Fibroblast of the aortic adventitia (primary cell): ENCODE measurements at places on chromosomes 13 and 19. TPM values are rescaled to one million over a fixed set of nuclear protein-coding genes. Genes with fewer than 3 reads are reported as not detected.
A peak's percentile ranks its signal among the peaks of the same experiment; 100 is the strongest.

ZNF730 gene
- 0.16 and 2.3 TPM in 2 replicates for total RNA-seq

LRRC4B gene
- total RNA-seq, result not detected in 2 replicates

CPB2 gene
- total RNA-seq, result not detected in 2 replicates

PRODH2 gene
- total RNA-seq, result not detected in 2 replicates

ZNF729 gene
- total RNA-seq, result not detected in 2 replicates

DNAJC3 gene
- 64.1 and 65.8 TPM in 2 replicates for total RNA-seq

C5AR1 gene
- total RNA-seq, result 0.09 TPM in 1 of 2 replicates, not detected in the other

CBY2 gene
- total RNA-seq, result not detected in 2 replicates

GPR18 gene
- not detected in 2 replicates for total RNA-seq

AP1M2 gene
- not detected in 2 replicates for total RNA-seq

GADD45B gene
- 14.3 and 14.8 TPM in 2 replicates for total RNA-seq

ATXN8OS gene
- not detected in 2 replicates for total RNA-seq

ZNF578 gene
- total RNA-seq, result 2.6 and 3.5 TPM in 2 replicates

DCT gene
- total RNA-seq, result under 0.01 and 1.1 TPM in 2 replicates

DNA sequence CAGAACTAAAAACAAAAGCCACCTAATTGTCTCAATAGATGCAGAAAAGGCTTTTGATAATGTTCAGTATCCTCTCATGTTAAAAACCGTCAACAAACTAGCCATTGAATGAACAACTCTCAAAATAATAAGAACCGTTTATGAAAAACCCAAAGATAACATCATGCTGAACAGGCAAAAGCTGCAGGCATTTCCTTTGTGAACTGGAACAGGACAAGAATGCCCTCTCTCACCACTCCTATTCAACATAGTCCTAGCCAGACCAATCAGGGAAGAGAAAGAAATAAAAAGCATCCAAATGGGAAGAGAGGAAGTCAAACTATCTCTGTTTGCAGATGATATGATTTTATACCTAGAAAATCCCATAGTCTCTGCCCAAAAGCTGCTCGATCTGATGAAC, 179.6 kb upstream of the EDNRB start:
- no peak for DNase-seq

DNA sequence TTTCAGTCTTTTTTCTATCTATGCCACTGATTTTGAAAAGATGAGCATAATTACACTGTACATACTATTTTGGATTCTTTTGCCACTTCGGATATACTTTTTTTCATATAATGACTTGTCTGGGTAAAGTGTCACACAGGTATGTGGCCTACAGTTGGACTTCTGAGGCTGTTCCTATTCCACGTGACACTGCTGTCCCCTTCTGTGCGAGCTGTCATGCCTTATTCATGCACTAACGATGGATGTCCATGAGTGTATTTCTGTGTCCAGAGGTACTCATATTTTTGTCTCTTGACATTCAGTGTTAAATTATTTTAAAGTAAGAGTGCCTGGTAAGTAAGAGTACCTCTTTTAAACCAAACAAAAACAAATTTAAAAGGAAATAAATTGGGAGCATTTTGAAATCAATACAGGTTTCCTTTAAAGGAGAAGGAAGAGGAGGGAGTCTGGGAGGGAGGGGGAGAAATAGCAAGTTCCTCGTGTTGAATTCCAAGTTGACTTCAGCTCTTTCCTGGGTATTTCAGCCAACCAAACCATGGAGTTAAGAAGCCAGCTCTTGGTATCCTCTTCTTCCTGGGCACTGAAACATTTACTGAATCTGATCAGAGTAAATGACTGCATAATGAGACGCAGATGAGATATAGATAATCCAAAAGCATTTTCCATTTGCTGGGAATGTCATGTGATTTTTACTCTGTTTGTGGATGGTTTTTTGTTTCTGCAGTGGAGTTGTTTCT, 61.3 kb downstream of the TNFRSF19 start:
- no peak for DNase-seq

GRCh38 chr13:97352815-97353214, 81.2 kb upstream of the RAP2A start:
- DNase-seq, result peak; percentile 48

GRCh38 chr13:57409656-57410055, 221.9 kb upstream of the PCDH17 start:
- no peak for DNase-seq

DNA sequence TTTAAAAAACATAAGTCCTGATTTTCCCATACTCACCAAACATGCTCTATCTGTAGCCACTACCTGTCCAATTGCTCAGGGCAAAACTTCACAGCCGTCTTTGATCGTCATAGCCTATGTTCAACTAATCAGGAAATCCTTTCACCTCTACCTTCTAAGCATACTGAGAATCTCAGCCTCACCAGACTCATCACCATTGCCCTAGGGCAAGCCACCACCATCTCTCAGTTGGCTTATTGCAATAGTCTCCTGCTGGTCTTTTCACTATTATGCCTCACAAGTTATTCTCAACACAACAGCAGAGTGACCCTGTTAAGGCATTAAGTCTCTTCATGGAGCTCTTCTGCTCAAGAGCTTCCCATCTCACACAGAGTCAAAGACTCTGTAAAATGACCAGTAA, 260.4 kb upstream of the MAB21L1 start:
- no peak for DNase-seq

GRCh38 chr19:49859682-49860335, 7.6 kb downstream of the PNKP start:
- DNase-seq, result no peak

- peak; percentile 84 for DNase-seq
Observed at GRCh38 chr13:76886292-76887075, at the start of gene KCTD12. Gene KCTD12, minus strand, starts transcription at chr13:76886405. Its CDS starts 257 bp downstream, at chr13:76886148.

- DNase-seq, result no peak
Observed at GRCh38 chr13:104701591-104701990, 1635.4 kb upstream of the SLC10A2 start.

- no peak for DNase-seq
Observed at GRCh38 chr13:77767413-77767812, 69.9 kb downstream of the SLAIN1 start.

GRCh38 chr19:13784731-13785452, 10.4 kb upstream of the ZSWIM4 start:
- DNase-seq, result peak; percentile 68

- no peak for DNase-seq
Observed at GRCh38 chr13:95323930-95324662, 22.8 kb upstream of the ABCC4 start.

GRCh38 chr19:35913589-35913988, 5.5 kb upstream of the TYROBP start:
- DNase-seq, result no peak

DNA sequence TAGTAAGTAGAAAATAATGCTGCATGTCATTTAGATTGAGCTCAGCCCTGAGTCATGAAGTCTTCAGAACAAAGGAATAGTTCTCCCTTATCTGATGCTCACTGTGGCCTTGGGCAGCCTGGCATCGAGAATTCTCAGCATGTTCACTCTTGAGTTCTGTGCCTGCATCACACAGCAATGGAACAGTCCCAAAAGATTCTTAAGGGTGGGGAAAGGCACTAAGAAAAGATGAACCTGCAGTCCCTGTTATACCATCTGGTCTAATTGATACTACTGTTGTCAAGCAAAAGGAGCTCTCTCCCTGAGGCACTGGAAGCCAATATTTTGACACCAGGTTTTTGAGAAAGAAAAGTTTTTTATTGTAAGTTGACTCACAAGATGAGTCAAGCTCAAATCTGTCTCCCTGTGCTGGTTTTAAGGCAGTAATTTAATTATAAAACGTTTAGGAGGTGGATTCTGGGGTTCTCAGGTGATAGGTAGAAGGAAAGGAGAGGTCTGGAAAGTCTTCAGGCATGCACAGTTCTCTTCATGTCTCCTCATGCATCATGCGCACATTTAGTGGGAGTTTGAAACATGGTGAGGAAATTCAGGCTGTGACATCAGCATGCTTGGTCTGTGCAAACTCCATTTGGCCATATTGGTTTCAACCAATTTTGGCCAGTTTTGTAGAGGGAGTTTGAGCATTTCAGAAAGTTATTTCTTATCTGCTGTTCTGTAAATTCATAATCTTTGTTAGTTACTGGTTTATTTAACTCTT, 38.1 kb upstream of the ZNF766 start:
- peak; percentile 20 for DNase-seq

DNA sequence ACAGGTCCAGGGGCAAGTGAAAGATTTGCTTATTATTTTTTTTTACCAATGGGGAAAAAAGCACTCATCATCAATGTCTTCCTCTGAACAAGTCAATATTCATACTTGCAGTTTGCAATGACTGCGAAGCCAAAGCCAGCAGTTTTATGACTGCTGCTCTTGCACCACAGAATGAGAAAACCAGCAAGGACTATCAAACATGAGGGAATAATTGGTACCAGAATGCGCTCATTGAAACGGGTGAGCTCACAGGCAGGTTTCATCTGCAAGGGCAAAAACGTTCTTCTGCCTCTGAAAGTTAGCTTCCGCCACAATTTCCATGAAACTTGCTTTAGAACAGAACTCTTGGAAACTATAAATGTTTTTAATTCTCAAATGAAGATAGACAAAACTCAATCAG, 5.5 kb downstream of the DLEU7 start:
- DNase-seq, result no peak

- DNase-seq, result no peak
Observed at GRCh38 chr19:4115050-4115817, 8.7 kb downstream of the MAP2K2 start.

GRCh38 chr19:15241259-15241910, 9.1 kb upstream of the EPHX3 start:
- DNase-seq, result no peak

DNA sequence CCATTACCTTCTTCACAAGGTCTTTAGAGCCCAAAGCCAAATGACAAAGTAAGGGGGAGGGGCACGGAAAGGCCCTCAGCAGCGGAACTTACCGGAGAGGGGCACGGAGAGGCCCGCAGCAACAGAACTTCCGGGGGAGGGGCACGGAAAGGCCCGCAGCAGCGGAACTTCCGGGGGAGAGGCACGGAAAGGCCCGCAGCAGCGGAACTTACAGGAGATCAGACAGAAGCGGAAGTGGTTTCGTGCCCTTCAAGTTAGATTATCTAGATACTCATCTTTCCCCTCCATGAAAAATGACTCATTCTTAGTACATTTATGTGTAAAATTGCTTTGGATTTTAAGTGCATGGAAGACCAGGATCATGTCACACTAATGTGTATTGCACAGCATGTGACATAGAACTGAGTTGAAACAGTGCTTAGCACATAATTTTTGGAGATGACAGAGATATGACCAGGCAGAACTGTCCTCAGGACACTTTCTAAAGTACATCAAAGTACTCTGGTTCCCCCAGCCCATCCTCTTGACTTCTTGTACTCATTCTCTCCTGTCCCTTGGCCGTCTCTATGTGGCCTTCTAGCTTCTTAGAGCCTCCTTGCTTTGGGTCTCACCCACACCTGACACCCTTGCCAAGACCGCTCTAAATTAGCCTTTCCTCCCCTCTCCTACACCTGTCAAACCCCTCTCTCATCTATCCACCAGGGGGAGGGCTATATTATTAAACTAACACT, 25.7 kb upstream of the TPTE2 start:
- no peak for DNase-seq

DNA sequence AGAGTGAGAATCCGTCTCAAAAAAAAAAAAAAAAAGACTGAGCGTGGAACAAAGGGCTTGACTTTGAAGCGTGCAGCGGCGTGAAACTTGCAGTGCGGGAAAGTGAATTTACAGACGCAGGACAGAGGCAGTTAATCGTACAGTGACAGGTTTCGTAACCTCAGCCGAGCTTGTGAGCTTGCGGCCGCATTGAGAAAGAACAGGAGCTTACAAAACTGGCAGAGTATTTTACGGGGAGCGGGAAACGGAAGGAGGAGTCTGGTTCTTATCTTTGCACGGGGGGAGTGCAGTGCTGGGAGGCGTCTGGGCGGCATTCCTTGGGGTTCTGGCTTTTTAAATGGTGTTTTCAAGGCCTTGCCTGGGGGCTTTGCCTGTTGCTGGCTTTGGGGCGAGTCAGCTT, 6.0 kb upstream of the BSG start:
- peak; percentile 93 for DNase-seq

DNA sequence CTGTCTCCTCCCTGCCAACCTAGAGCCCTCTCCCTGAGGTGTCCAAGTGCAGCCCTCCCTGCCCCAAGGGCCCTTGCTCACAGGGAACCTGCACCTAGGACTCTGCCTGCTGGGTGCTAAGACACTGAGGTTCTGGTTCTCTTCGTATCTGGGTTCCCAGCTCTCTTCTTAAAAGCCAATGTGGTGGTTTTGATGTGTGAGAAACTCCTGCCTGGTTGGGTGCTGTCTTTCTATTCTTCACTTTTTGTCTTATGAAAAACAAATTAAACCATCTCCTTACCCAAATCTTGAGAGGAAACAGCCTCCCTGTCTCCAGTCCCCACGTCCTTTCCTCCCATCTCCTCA, 4.3 kb upstream of the KMT2B start:
- DNase-seq, result no peak

GRCh38 chr13:73623281-73623680, 510.9 kb downstream of the KLF12 start:
- no peak for DNase-seq

DNA sequence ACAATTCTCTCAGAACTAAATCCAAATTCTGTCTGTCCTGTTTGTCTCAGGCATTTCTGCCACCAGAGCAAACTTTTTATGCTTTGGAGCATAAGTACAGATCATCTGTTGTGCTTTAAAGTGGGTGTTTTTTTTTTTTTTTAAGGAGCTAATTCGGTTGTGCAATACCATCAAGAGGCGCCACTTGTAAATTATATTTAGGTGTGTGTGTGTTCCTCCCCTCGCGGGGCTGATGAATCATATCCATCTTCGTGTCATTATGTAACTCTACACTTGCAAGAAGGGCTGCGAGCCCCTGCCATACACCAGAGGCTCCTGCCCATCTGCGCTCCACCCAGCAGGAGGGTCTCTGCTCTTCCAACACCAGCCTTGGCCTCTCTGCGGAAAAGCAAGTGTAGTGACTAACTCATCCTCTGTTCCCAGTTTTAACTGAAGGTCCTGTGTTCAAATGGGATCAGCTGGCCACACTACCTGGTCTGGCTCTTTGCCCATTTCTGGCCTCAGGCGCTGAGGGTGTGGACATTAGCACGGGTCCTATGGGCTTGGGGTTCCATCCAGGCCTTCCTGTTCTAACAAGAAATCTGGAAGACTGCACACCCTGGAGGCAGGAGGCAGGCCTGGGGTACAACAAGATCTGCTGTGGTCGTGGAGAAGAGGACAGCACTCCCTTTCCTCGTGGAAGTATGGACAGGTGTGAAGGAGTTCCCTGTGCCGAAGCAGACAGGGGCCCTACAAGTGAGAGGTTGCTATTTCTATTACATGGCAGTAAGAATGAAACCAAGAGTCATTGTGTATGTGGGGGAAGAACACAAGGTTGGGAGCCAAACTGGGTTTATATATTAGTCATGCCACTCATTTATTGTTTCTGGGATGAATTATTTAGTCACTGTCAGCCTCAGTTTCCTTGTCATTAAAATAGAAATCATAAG, 96.1 kb upstream of the MBNL2 start:
- peak; percentile 55 for DNase-seq
